Upper lobe of right lung (tissue), 1 donor: ENCODE measurements at places on chromosomes 16 and 17. TPM values are rescaled to one million over a fixed set of nuclear protein-coding genes. Genes with fewer than 3 reads are reported as not detected.

DNA sequence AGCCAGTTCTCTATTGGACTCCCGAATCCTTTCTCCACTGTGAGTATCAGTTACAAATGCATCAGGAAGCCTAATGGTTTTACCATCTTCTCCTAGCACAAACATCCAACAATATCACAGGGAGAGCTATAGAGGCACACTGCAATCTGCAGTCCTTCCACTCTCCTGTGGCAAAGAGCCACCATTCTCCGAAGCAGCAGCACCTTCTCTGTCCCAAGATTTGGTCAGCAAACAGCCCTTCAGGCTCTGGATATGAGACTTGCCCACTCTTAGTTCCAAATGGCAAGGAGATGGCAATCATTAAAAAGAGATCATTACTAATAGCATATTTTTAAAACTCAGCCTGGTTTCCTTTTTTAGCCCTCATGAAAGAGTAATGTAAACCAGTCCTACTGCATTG, 223.4 kb downstream of the HS3ST3A1 start:
- no peak for DNase-seq

GRCh38 chr16:6427621-6428020, 905.0 kb upstream of the RBFOX1 start:
- DNase-seq = no peak

DYNLRB2 gene
- not detected for total RNA-seq

GUCY2D gene
- total RNA-seq = 2.6 TPM
